ENCODE measurements at places on chromosomes 2 and 18.

GRCh38 chr2:74183878-74184277 is 5.2 kb upstream of the MOB1A start:
- no peak for DNase-seq

- DNase-seq = no peak
Observed at GRCh38 chr2:102422910-102423309, at the start of gene IL18RAP. Gene IL18RAP (plus strand): TSS chr2:102423160. CDS start chr2:102423278, 118 bp downstream.

GRCh38 chr18:70489986-70490933 is 201.4 kb downstream of the SOCS6 start:
- peak; percentile 85 for DNase-seq

GRCh38 chr2:205785507-205786260 is 103.4 kb downstream of the NRP2 start:
- no peak for DNase-seq

DNA sequence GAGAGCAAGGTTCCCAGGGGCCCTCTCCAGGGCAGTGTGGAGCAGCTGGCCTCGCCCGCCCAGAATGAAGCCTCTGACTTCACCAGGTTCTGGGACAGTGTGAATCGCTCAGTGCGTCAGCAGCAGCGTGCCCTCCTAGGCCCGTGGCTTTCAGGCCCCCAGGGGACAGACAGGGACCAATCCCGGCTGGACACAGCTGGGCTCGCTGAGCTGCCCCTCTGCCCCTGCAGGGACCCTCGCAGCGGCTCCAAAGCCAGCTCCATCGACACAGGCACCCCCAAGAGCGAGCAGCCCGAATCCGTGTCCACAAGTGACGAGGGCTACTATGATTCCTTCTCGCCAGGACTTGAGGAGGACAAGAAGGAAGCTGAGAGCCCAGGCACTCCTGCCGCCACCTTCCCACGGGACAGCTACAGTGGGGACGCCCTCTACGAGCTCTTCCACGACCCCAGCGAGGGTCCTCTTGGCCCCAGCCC is 7.6 kb downstream of the AMER3 start:
- DNase-seq = no peak

GRCh38 chr18:12946549-12947284 is 1.1 kb upstream of the SEH1L start:
- peak; percentile 41 for DNase-seq

DNA sequence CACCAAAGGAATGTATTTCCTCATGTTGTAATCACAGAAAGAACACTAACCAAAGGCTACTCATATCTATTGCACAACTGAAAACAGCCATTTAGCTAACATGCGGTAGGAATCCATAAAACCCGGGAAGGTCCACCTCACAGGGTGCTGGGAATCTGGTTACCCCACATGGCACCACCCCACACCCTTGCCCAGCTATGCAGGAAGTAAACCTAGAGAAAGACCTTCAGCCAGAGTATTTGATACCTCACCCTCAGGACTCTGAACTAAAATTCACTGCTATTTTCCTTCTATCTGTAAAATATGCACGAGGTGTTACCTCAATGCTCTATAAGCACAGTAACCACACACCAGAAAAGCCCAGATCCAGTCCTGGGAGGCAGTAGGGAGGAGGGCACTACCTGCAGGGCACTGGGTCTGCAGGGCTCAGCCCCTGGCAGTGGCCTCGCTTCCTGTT is 45.8 kb downstream of the PTPN2 start:
- no peak for DNase-seq
